DND-41 (cell line): ENCODE measurements at places on chromosomes 5 and 9.

DNA sequence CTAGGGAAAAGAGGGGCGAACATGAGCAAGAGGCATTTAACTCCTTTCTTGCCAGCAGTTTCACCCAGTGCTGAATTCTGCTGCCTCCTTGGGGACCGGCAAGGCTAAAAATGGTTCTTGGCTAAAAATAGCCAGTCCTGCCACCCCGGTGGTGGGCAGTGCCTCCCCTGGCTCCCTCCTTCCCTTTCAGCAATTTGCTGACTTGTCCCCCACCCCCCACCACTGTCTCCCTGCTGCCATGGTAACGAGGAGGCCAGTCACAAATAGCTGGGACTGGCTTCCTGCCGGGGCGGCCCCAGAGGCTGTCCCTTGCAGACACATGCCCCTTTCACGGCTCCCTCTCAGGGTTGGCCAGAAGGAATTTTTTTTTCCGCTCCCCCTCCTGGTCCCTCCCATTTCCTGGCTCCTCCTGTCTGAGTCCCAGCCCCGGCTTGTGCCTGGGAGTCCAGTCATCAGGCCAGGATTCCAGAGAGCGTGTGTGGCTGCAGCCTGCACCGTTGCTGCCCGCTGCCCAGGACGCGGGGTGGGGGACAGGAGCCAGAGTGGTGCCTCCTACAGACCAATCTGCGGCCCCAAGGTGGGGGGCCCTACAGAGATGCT, 130.3 kb downstream of the RGS3 start:
- DNase-seq: no peak

DNA sequence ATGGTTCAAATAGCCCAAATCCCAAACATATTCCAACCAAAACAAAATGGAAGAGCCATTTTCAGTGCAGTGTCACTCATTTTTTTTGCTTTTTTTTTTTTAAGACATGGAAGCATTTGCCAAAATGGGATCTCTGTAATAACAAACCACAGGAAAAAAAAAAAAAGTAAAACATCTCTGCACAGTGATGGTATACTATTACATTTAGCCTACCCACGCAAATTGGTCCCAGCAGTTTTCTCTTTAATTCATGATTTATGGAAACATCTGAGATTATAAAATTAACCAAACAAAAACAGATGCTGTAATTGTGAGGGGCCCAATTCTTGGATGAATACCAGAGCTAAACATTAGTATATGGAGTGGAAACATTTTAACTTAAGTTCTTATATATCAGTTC, 566.6 kb downstream of the ZNF608 start:
- DNase-seq: no peak

DNA sequence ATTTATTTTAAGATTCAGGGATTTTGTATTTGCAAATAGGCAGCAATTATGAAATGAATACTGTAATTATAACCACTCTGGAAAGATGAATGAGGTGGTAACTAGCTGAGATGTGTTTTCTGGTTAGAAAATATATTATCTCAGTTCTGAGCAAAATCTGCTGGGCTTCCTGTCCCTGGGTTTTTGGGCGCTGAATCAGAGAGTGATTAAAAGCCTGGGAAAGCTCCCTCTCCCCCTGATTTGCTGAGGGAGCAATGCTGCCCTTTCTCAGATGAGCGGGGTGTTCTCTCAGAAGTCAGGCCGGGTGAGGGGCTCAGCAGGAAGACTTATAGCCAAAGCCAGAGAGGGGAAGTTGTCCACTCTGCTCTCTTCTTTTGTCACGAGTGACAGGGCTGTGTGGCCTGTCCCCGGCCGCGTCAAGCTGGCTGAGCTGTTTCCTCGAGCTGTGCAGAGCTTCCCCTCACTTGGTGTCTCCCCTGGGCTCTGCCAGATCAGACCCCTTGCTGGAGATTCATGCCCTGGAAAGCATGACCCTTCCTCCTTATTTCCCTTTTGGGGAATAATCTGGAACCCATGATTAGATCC, 39.8 kb upstream of the PITX1 start:
- DNase-seq: no peak

DNA sequence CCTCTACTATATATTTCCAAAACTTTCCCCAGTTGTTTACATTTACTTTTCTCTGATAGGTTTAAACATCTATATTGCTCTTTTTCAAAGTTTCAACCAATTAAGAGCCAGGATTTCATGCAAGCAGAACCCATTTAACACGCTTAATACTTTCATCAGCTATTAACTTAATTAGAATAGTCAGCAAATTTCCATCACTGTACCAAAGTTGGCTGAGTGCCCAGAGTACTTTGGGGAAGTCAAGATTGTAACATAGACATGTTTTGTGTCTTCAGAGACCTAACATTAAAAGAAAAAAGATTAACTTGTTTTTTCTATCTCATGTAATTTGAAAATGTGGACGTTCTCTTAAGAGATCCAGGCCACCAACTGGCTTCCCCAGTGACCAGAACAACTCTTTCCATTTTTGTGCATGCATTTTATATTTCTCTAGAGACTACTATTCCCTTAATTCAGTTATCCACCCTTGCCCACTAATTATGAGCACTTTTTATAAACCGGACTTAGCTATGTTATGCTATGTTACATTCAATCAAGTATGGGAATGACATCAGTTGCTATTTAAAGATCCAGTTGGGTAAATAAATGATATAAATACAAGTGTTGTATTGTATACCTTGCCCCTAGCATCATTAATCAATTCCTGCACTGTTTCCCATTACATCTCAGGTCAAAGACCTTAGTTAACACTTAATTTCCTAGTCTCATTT, 478.1 kb upstream of the NMUR2 start:
- no peak for DNase-seq

DNA sequence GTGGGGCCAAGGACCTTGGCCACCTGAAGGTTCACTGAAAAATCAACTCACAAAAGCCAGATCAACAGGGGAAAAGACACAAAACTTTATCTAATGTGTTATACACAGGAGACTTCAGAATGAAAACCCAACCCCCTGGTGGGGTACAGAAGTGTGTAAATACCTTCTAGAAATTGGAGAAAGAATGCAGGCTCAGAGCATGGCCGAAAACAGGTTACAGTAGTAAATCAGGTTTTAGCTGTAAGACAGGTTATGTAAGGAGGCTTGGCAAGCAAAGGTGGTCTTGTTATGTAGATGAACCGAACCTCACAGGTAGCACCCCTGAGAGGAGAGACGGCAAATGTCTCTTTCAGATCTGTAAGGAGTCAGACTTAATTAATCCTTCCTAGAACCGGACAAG, 10.0 kb downstream of the CEMIP2 start:
- no peak for DNase-seq

DNA sequence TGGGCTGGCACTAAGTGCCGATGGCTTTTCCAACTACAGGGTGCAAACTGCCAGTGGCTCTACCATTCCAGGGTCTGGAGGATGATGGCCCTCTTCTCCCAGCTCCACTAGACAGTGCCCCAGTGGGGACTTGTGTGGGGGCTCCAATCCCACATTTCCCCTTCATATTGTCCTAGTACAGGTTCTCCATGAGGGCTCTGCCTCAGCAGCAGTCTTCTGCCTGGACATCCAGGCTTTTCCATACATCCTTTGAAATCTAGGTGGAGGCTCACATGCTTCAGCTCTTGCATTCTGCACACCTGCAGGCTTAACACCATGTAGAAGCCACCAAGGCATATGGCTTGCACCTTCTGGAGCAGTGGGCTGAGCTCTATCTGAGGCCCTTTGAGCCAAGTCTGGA, 70.3 kb downstream of the TSSK1B start:
- no peak for DNase-seq

DNA sequence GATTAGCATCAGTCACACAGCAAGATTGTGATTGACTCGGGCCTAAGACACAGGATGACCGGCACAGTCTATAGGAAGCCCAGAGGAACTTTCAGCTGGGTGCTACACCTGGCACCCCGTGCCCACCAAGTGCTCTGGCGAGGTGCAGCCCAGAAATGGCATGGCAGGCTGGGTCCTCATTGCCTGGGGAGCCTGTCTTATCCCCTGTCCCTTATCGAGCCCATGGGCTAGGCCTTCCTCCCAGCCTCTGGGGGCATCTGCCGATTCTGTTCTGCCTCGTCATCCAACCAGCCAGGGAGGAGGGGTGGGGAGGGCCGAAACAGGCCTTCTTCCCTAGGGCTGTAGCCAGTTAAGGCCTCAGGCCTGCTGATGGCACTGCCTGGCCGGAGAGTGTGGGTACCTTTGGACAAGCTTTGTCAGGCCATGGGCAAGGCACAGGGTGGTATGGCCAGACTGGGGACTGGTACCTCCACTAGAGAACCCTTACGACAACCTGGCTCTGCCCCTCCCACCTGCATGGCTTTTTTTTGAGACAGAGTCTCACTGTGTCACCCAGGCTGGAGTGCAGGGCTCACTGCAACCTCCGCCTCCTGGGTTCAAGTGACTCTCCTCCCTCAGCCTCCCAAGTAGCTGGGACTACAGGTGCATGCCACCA, 1.6 kb downstream of the GRK6 start:
- DNase-seq: no peak

GRCh38 chr5:160850421-160850820, 1.6 kb downstream of the ATP10B start:
- DNase-seq: no peak

- DNase-seq: no peak
Measured at GRCh38 chr5:160289721-160290120, 22.6 kb downstream of the CCNJL start.

GRCh38 chr5:34832568-34832967, 6.4 kb upstream of the TTC23L start:
- DNase-seq: no peak

- no peak for DNase-seq
Measured at GRCh38 chr5:167908606-167909005, 382.8 kb upstream of the WWC1 start.

- no peak for DNase-seq
Measured at GRCh38 chr5:59333416-59333815, 560.1 kb downstream of the PDE4D start.

DNA sequence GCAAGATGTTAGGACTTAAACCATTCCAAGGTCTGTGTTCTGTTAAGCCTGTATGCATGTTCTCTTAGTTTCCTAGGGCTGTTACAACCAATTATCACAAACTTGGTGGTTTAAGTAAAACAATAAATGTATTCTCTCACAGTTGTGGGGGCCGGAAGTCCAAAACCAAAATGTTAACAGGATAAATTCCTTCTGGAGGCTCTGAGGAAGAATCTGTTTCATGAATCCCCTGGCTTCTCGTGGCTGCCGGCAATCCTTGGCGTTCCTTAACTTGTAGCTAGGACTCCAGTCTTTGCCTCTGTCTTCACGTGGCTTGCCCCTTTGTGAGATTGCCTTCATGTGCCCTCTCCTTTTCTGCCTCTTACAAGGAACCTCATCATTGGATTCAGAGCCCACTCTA, 30.4 kb downstream of the FEM1C start:
- DNase-seq: no peak

DNA sequence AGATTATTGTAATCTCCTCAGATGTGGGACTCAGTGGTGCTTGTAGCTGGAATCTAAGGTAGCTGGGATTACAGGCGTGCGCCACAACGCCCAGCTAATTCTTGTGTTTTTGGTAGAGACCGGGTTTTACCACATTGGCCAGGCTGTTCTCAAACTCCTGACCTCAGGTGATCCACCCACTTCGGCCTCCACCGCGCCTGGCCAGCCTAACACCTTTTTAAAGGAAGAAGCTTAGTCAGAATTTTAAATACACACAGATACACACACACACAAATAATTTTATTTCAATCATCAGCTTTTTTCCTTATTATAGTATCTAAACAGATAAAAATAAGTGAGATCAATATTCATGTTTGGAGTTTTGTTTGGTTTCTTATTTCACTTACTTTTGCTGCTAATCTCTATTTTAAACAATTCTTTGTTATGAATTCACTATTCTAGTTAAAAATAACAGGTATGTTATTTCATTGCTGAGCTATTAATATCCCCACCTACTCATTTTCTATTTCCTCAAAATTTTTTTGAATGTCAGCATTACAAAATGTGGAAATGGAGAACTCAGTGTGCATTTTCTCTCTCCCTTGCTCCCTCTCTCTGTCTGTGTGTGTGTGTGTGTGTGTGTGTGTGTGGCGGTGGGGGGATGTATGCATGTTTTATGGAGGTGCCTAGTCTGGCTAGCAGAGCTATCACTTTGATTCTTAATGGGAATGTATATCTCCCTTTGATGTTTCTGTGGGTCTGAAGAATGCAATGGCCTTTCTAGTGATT, 960.6 kb upstream of the DMAC1 start:
- no peak for DNase-seq

DNA sequence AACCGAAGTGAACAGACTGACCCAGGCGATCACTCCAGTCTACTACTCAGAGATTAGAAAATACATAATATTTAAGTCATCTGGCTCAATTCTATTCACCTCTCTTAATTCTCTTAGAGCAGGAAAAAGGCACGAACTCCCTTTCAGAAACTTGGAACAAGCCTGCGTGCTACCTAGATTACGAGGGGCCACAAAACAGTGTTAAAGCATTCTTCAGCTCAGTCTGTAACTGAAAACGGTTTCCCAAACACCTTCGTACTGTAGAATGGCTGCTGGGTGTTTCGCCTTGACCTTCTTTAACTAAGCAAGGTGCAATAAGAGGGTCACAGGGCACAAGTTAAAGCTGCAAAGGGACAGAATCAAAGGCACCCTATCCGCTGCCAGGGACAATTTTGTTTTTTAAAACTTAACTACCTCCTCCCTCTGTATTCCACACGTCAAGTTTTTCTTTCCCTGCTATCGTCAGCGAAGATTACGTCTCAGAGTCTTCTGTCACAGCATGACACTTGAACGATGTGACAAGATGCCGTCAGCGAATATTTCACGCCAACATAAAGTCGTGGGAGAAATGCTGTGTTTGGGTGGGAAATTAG, 687 bp downstream of the LYSMD3 start:
- DNase-seq: peak; percentile 7

GRCh38 chr9:34380034-34380510, 3.4 kb upstream of the MYORG start:
- no peak for DNase-seq

DNA sequence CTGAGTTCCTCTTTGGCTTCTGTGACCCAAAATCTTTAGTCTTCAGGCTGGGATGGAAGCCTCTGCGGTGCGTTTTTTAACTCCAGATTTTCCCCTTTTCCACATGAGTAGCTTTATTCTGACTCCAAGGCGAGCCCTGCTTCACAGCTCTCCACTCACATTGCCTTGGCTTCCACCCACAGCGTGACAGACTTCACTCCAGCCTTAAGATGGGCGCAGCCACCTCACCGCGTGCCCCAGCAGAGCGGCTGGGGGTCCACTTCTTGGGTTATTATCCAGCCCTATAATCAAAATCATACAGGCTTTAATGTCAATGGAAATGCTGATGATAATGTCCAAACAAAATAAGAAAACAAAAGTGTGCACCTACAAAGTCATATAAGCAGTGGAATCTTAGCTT, 1.2 kb downstream of the EXOC3 start:
- no peak for DNase-seq

GRCh38 chr5:107990881-107991810, 320.4 kb upstream of the EFNA5 start:
- DNase-seq: no peak

DNA sequence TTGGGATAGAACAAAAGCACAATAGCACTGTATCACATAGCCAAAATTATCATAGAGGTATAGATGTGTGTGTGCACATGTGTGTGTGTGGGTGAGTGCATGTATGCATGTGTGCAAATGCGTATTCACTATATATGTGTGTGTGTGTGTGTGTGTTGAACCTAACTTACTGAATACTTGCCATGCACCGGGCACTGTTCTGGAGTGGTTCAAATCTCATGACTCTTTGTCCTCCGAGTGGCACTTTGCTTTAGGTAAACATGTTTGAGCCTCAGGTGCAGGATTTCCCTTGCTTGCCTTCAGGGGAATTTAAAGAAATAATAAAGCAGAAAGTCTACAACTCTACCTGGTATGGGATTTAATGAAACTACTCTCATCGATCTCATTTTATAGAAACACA, 183.5 kb upstream of the GDNF start:
- no peak for DNase-seq

- no peak for DNase-seq
Measured at GRCh38 chr5:14753947-14754346, 89.4 kb downstream of the OTULIN start.
